SW 1271 (cell line): ENCODE measurements at places on chromosomes 16 and 17.

GRCh38 chr17:54727624-54728023 lies 173.0 kb upstream of the TOM1L1 start:
- no peak for DNase-seq

- no peak for DNase-seq
These were observed 127.9 kb downstream of the NPIPB5 start for GRCh38 chr16:22638393-22639206.

GRCh38 chr16:20799599-20799998 lies 6.7 kb downstream of the ERI2 start:
- peak; percentile 38 for DNase-seq

- DNase-seq, result no peak
These were observed 5.4 kb upstream of the GJD3 start for GRCh38 chr17:40369923-40370322.

GRCh38 chr16:88384222-88385111 lies 1.7 kb downstream of the ZNF469 start:
- no peak for DNase-seq

DNA sequence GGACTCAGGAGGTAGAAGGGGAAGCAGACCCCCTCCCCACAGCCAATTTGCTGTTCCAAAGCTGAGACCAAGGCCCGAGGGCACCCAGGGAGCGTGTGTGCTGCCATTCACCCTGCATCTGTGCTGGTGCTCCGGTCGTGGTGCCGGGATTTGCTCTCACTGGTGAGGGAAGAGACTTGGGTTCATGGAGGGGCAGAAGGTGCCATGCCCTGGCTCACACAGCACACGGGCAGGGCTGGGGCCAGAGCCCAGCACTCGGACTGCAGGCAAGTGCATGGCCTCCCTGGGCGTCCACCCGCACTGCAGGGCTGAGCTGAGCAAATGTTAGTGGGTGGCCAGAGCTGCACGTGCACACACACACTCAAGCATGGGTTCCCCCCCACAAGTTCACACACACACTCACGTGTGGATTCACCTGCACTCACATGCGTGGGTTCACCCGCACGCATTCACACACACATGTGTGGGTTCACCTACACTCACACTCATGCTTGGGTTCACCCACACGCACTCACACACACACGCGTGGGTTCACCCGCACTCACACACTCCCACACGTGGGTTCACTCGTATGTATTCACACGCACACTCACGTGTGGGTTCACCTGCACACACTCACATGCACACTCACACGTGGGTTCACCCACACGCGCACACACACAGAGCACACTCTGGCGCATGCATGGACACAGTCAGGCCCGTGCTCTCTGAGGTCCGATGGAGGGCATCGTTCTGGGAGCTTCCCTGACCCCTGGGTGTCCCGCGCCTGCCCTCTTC lies 57.0 kb upstream of the CBFA2T3 start:
- no peak for DNase-seq

- DNase-seq, result no peak
These were observed 24.9 kb upstream of the GRB2 start for GRCh38 chr17:75430159-75430974.

- DNase-seq, result no peak
These were observed 210.4 kb upstream of the CHMP6 start for GRCh38 chr17:80781211-80781610.

DNA sequence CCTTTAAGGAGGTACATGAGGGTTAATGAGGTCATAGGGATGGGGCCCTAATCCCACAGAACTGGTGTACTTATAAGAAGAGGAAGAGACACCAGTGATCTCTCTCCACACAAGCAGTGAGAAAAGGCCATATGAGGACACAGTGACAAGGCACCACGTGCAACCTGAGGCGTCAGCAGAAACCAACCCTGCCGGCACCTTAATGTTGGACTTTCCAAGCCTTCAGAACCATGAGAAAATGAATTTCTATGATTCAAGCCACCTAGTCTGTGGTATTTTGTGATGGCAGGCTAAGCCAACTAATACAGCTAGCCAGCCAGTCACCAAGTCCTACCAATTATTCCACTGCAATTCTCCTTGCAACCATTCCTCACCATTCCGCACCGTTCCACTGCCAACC lies 39.5 kb downstream of the COPRS start:
- no peak for DNase-seq

DNA sequence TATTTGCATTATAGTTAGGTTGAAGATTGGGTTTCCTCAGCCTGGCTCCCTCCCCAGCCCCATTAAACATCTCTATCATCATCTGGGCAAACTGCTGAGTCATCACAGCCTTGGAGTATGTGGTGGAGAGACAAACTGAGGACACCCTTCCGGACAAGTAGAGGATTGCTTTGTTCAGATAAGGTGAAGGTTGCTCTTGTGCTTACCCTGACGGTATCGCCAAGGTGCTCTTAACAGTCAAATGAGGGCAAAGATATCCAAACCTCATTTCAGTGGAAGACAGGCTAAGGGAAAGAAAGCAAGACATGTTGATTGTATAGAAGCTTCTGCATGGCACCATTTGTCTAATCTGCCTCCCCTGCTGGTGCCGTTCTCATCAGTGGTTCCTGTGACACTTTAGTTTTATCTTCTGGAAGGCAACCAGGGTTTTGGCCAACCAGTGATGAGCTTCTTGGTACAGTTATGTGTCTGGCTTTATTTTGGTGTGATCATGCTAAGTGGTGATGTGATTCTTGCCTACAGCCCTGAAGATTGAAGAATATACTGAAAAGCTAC lies 56.9 kb upstream of the LGALS9 start:
- DNase-seq, result no peak

GRCh38 chr17:38428112-38428642 lies at the start of gene ARHGAP23:
ARHGAP23 (plus strand) TSS chr17:38428464; CDS start chr17:38428486, 22 bp downstream.
- peak; percentile 67 for DNase-seq

DNA sequence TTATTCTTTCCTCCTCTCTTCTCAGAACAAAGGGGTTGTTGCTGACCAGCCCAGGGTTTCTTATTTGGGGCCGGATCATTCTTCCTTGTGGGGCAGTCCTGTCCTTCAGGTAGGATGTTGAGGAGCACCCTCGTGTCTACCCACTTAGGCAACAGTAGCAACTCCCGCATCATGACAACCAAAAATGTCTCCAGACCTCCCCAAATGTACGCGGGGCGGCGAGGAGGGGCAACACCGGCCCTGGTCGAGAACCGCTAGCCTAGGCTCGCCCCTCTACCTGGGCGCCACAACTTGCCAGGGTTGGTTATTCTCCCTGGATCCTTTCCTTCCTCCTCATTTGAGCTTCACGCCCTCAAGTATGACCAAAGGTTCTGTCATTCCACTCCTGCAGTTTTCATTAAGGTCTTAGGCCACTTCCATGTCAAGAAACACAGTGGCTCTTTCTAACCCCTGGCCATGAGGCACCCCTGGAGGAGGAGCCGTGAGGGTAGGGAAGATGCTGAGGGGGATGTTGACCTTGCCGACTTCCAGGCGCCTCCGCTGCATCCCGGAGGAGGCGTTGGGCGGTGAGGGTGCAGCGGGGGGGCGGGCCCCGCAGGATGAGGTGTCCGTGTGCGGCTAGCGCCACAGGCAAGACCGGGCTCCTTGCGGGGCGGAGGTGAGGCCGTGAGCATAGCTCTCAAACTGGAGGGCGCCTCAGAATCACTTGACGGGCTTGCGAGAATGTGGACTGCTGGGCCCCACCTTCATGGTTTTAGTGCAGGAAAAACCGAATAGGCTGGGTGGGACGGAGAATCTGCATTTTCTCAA lies 712 bp upstream of the SPECC1 start:
- peak; percentile 49 for DNase-seq

DNA sequence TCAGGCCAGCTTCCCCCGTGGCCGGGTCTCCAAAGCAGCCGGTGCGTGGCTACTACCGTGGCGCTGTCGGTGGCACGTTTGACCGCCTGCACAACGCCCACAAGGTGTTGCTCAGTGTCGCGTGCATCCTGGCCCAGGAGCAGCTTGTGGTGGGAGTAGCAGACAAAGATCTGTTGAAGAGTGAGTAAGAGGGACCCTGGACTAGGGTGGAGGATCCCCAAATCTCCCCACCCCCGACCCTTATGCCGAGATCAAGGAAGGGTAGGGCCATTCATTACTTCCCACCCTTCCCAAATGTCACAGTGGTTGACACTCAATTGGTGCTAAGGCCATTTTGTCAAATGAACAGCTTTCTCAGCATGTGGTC lies 1.2 kb downstream of the COASY start:
- DNase-seq, result no peak

GRCh38 chr17:15233022-15233805 lies 31.9 kb downstream of the PMP22 start:
- no peak for DNase-seq

DNA sequence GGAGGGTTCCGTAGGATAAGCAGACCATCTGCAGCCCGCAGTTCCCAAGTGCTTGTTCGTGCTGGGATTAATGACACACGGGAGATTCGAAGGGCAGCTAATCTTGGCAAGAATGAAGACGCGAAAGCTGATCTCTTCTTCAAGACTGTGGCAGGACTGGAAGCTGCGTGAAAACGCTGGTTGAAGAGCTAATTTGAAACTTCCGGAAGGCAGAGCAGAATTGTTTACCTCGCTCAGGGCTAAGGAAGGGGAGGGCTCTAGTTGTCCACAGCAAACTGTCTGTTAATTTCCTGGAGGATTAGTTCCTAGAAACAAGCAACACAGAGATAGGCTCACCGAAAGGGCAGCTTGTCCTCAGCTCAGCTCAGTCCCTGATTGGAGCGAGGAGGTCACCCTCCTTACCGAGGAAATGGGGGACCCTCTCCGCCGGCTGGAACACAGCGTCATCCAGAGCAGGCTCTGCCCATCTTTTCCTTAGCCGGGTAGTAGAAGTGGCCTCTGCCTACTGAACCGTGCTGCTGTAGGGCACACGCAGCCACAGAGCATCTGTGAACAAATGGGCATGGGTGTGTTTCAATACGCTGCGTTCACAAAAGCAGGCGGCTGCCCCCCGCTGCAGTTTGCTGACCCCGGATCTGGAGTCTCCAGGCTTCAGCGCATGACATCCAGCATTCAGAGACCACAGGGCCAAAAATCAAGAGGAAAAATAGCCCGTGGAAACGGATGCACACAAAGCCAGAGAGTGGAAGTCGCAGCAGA lies 16.7 kb upstream of the BAIAP2 start:
- DNase-seq, result no peak

- no peak for DNase-seq
These were observed 11.3 kb downstream of the MEOX1 start for GRCh38 chr17:43650471-43650870.

- peak; percentile 30 for DNase-seq
These were observed 23.8 kb upstream of the CRYM start for GRCh38 chr16:21301895-21302291.

DNA sequence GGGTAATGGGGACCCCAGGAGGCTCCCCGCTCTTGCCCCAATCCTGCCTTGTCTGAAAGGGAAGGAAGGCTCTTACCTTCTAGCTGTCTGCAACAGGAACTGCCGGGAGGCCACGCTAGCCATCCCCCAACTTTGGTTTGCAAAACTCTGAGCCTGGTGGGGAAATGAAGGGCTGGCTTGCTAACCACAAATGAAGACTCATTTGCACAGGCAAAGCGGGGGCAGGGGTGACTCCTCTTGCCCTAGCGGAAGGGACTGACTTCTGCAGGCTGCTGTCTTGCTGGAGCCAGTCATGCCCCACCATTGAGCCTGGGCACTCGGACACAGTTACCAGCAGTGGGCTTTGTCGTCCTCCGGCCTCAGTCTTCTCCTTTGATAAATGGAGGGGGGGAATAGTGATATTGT lies 52.6 kb downstream of the PLCG2 start:
- no peak for DNase-seq

DNA sequence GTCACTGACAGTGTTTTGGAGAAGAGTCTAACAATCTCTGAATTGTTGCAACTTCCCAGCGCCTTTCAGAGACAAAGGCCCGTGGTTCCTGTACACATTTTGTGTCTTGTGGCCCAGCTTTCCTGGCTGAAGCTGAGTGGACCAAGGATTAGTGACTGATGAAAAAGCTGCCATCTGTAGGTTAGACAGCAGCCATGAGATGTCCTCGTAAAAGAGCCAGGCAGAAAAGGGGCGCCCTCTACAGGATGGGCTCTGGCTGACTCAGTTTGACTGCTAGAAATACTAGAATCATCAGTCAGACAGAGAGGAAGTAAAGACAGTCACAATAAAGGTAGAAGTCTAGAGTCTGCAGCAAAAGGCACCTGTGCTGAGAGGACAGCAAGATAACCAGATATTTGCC lies 26.5 kb upstream of the NF1 start:
- DNase-seq, result no peak

- DNase-seq, result no peak
These were observed 3.4 kb downstream of the C1QTNF1 start for GRCh38 chr17:79027274-79027924.

GRCh38 chr16:70253291-70254106 lies 1.8 kb upstream of the EXOSC6 start:
- no peak for DNase-seq

GRCh38 chr17:14289162-14289561 lies 11.7 kb upstream of the HS3ST3B1 start:
- DNase-seq, result no peak

DNA sequence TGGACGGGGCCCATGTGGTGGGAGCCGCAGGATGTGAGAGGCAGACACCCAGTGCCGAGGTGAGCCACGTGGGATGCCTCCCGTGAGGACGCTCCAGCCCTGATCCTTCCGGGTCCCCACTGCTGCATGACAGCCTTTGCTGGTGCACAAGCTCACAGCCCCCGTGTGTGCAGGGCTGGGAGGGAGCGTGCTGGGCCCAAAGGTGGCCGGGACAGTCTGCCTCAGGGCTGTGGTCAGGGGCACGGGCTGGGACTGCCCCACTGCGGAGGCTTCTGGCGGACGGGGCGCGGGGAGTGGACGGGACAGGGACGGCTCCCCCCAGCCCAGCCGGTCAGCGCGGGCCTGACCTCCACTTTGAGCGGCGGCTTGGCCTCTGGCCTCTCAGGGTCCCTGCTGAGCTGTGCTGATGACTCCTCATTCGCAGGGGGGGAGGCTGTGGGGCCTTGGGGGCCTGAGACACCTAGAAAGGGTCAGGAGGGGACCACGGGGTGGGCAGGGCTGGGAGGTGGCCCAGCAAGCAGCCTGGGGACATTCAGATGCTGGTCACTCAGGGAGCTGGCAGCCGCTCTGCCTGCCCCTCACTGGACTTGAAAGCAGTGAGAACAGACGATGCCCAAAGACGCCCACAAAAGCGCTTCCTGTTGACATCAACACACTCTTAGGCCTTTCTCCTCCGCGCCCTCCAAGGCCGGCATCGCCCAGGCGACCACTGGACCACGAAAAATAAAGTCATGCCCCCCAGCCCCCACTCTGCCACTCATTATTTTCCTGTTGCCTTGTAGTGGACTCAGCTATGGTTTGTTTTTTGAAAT lies 9.3 kb upstream of the METRNL start:
- DNase-seq, result no peak

DNA sequence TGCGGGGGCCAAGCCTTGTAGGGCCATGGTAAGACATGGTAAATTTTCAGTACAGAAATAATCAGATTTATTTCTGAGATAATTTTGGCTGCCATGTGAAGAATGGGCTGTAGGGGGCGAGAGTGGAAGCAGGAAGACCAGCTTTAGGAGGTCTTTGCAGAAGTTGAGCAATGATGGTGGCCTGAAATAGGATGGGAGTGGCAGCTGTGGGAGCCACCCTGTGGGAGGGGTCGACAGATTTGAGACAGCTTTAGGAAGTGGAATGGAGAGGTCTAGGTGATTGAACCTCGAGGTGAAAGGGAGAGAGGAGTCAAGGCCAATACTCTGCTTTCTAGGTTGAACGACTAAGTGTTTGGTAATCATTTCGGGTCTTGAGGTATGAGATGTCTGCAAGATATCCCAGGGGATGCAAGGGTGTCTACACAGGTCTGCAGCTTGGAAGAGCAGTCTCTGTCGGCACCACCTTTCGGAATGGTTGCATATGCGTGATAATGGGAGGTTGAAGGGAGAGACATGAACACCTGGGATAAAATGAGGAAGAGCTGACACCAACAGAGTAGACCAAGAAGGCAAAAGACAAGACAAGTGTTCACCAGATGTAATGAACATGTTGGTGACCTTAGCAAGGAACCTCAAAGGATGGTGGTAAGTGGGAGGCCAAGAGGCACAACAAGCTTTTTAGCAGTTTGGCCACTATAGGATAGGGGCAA lies 4.2 kb upstream of the ATXN7L3 start:
- peak; percentile 46 for DNase-seq
